Midbrain (tissue), 1 donor: ENCODE measurements at places on chromosomes 5 and 9.

DNA sequence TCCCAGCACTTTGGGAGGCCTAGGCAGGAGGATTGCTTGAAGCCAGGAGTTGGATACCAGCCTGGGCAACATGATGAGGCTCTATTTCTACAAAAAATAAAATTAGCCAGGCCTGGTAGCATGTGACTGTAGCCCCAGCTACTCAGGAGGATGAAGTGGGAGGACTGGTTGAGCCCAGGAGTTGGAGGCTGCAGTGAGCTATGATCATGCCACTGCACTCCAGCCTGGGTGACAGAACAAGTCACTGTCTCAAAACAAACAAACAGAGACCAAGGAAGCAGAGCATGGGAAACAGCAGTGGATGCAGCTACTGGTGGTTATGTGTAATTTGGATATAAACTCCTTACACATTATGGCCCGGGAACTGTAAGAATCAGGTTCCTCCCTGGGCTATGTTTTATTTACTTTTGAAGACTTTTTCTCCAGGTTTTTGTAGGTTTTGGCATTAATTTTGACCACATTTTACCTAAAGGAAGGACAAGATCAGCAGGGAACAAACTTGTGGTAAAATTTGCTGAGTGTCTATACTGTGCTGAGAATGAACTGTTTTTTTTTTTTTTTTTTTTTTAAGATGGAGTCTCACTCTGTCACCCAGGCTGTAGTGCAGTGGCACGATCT, 8.3 kb downstream of the KIF2A start:
- no peak for DNase-seq

DNA sequence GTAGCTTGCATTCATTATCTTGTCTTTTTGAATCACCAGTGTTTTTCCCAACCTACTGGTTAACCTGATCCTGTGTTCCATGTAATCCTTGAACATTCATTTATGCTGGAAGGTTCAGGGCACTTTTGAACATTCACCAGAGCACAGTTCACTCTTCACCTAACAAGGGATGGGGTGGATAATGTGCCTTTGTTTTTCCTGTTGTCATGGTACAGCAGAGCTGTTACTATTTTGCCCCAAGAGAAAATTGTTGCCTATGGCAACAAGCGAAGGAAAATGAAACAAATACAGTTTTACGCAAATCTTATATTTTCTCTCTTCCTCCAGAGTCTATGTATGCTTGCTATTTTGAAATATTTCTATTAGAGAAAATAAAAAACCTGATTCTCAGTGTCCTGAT, 60.3 kb upstream of the RIOK2 start:
- DNase-seq: no peak

- DNase-seq: no peak
Observed at GRCh38 chr9:27618066-27618465, 44.8 kb upstream of the C9orf72 start.

DNA sequence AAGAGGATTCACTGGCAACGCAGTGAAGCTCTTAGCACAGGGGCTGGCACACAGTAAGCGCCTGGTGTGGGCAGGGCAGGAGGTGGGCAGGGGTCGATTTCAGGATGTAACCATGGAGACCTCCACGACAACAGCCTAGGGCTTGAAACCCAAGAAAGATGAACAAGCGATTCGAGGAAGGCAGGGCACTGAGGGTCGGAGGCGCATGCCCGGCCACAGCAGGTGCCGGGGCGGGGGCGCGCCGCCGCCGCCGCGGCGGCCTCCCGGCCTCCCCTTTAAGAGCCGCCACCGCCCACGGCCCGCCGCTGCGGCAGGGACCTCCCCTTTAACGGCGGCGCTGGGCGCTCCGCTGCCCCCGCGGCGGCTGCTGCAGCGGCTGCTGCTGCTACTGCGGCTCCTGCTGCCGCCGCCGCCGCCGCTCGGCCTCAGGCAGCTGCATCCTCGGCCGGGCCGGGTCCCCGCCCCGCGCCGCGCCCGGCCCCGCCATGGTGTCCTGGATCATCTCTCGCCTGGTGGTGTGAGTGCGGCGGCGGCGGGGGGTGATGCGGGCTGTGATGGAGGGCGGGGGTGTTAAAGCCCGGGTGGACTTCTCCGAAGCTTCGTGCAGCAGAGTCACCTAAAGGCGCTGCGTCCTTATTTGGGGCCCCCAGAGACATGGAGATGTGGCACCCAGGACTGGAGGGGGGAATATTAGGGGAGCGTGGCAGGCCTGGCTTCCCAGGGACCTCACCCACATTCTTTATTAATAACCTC, at the start of gene REEP2:
Gene REEP2, plus strand, starts transcription at position 334 of the 753 bp plus-strand sequence. Its CDS starts 152 bp downstream, at position 486.
- DNase-seq: peak; percentile 35

DNA sequence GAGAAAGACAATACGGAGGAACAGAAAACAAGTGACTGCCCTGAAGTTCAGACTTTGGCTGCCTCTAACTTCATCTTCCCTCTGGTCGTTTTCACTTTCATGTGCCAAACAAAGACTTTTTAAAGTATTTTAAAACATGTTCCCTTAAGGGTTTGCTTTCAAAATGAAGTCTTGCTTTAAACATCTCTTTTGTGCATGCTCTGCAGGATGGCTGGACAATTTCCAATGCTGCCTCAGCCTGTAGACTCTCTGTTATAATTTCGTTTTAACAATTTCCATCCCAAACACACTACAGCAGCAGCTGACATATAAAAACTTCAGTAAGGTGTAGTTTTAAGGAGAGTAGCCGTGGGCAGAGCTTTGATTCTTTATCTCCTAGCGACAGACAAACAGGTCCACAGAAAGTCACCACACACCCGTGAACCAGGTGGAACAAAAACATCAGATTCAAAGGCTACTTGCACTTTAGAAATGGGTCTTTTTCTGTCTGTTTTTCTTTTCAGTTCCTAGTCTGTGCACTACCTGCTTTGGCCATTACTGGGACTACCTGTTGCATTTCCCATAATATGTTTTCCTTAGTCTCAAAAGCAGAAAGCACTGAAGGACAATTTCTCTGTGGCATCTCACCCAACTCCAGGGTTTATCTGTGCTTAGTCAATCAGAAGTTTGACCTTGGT, 308.9 kb downstream of the DTWD2 start:
- peak; percentile 2 for DNase-seq

DNA sequence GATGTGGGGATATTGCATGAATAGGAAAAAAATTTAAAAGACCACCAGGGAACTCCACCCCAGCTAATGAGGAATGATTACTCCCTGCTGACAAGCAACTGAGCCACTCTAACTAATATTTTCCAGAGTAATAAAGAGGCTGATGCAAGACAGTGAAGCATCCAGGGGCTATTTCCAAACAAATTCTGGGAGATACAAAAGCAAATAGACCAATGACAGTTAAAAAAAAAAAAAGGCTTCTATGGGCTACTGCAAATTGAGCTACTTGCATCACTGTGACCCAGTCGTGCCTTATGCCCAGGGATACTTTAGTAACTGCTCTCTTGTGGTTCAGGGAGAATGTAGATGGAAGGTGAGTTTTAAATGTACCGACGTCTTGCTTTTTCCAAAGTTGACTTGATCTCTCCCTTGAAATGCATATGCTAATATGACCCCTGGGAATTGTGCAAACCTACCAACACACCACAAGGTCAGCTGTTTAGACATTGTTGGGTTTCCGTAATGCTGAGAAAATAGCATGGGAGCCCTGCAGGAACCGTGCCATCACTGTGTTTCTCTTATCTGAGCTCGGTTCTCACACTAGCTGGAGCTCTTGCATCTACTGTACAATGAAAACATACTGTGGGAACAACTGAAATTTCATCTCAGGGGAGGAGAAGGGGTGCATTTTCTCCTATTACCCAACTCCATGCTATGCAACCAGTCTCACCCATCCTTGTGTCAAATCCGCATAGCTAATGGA, 250.6 kb upstream of the MAP3K1 start:
- DNase-seq: no peak

DNA sequence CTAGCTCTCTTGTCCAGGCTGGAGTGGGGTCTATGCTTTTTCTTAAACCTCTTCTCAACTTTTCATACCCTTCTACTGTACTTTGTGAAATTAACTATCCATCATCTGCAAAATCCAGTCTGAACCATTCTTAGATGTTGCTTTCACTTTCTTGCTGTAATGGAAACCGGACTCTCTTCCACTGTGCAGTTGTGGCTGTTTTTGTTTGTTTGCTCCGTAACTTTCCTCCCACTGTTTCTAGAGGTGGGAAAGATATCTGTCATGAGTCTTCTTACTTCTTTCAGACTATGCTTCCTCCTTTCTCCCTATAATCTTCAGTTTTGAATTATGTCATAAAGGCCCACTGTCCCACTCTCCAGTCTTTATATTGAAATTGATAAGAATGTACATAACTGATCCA, 6.5 kb downstream of the TNPO1 start:
- DNase-seq: no peak

DNA sequence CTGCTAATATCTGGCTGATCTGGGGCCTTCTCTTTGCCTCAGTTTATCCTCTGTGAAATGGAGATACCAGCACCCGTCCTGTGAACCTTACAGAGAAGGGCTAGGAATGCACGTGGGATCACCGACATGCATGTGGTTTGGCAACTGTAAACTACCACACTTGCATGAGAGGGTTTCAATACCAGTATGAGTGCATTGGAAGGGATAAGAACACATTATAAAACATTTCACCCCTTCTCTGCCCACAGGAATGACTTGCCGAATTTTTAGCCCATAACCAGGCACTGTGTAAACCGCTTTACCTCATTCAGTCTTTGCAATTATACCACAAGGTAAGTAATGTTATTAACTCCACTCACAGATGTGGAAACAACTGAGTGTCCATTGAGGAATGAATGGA, 8.9 kb upstream of the RAB14 start:
- DNase-seq: no peak

DNA sequence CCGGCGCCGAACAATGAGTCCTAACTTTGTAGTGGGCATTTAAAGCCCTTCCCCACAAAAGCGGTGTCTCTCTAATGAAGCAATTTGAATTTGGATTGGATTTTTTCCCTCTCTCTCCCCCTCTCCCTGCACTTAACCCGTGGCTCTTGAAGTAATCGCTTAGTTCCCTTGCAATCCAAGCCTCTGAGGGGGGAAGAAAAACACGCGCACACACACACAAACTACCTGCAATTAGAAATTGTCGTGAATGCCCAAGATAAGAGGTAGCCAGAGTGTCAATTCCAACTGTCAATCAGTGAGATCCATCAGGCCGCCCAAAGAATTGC, 1.2 kb downstream of the LHX6 start:
- no peak for DNase-seq

DNA sequence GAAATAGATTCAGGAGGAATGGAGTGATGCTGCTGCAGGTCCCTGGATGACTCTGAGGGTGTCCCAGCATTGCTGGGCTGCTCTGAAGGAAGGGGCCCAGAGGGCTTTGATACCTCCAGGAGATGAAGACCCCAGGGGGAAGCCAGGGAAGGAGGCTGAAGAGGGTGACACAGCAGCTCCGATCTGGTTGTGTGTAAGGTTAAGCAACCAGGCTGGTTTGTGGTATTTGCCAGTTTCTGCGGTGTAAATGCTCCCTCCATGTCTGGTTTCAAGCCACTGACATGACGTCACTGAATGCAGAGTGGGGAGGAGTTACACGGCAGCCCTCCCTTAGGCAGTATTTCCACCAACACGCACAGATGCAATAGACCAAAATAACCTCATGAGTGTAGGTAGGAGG, 40.0 kb upstream of the ORM1 start:
- DNase-seq: no peak

- no peak for DNase-seq
Observed at GRCh38 chr5:2006971-2007291, 124.2 kb upstream of the IRX4 start.

GRCh38 chr9:19028835-19029451, 4.1 kb downstream of the SAXO1 start:
- peak; percentile 69 for DNase-seq

- DNase-seq: no peak
Observed at GRCh38 chr5:146862641-146863040, 15.9 kb downstream of the PPP2R2B start.

DNA sequence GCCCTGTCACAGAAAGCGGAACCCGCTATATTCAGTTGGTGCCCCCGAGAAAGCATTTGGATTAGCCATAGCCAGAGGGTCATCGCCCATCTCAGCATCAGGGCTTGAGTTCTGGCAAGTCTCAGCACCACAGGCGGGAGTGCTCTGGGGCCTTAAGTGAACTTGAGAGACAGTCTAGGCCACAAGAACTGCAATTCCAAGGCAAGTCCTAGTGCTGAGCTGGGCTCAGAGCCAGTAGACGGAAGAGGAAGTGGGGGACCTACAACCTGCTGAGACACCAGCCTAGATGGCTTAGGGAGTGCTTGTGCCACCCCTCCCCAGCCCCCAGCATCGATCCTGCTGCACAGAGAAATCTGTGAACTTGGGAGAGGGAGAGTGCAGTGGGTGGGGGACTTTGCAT, 594.9 kb downstream of the CCDC171 start:
- no peak for DNase-seq

- no peak for DNase-seq
Observed at GRCh38 chr5:57193757-57194413, 20.0 kb downstream of the GPBP1 start.

DNA sequence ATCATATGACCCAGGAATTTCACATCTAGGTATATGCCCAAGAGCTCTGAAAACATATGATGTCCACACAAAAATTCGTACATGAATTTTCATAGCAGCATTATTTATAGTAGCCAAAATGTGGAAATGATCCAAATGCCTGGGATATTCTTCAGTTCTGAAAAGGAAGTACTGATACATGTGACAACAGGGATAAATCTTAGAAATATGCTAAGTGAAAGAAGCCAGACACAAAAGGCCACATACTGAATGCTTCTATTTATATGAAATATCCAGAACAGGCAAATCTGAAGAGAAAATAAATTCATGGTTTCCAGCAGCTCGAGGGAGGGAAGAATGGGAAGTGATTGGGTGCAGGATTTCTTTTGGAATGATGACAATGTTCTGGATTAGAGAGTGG, 16.8 kb upstream of the ZBTB43 start:
- no peak for DNase-seq

- DNase-seq: no peak
Observed at GRCh38 chr9:35594471-35594870, 10.6 kb upstream of the TESK1 start.

DNA sequence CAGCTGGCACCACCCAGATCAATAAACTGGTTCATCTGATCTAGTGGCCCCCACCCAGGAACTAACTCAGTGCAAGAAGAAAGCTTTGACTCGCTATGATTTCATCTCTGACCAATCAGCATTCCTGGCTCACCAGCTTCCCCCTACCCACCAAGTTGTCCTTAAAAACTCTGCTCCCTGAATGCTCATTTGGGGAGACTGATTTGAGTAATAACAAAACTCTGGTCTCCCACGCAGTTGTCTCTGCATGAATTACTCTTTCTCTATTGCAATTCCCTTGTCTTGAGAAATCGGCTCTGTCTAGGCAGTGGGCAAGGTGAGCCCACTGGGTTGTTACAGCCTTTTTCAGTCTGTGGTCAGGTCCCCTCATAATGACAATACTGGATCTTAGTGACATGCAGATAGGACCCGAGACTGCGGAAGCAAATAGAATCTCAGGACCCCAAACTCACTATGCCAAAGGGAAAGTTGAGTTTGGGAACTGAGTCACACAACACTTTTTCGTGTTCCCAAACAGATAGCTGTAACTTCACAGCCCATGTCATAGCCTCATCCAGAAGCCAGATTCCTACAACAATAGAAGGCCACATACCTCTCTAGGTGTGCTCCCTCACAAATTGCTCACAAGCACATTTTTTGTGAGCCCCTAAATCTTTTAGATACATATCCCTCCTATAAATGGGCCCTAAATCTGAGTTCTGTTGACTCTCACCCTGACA, 175.2 kb upstream of the RAI14 start:
- no peak for DNase-seq

- peak; percentile 46 for DNase-seq
Observed at GRCh38 chr9:14271093-14271673, 42.8 kb downstream of the NFIB start.
